ENCODE measurements at places on chromosomes 6 and 20. TPM values are rescaled to one million over a fixed set of nuclear protein-coding genes. Genes with fewer than 3 reads are reported as not detected.

The TNNC2 gene
- total RNA-seq: 0.43 TPM

The EYA4 gene
- total RNA-seq: 20.4 TPM

The SLC4A11 gene
- 0.16 TPM for total RNA-seq

The C6orf15 gene
- total RNA-seq: not detected

The RREB1 gene
- total RNA-seq: 34.2 TPM

The DEFB115 gene
- not detected for total RNA-seq

The BFSP1 gene
- total RNA-seq: 0.73 TPM

The PNLDC1 gene
- total RNA-seq: not detected

GRCh38 chr20:62370115-62370806 lies 3.1 kb upstream of the LAMA5 start:
- DNase-seq: no peak

DNA sequence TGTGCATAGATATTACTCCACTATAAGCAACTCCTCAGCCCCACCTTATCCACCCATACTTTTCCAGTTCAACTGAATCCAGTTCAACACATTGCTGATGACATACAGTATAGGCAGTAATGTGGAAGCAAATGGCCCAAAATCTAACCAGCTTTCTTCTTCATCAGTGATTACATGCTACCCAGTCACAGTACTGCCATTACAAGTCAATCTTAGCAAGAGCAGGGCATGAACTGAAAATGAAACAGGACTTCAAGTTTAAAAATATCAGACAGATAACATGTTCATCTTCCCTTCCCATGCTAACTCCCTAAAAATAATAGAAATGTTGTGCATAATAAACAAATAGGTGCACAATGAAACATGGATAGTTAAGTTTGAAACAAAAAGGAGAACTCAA lies 19.2 kb downstream of the RRAGD start:
- DNase-seq: no peak

DNA sequence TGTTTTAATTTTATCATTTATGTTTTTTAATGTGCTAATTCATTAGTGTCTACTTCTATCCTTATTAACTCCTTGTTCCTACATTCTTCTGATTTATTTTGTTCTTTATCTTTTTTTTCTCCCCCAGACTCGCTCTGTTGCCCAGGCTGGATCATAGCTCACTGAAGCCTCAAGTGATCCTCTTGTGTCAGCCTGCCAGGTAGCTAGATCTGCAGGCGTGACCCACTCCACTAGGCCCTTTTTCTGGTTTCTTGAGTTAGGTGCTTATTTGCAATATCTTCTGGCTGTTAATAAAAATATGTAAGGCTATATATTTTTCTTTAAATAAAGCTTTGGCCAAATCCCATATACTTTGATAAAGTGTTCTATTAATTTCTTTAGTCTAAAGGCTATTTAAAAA lies 2.8 kb downstream of the TAF11 start:
- DNase-seq: no peak

DNA sequence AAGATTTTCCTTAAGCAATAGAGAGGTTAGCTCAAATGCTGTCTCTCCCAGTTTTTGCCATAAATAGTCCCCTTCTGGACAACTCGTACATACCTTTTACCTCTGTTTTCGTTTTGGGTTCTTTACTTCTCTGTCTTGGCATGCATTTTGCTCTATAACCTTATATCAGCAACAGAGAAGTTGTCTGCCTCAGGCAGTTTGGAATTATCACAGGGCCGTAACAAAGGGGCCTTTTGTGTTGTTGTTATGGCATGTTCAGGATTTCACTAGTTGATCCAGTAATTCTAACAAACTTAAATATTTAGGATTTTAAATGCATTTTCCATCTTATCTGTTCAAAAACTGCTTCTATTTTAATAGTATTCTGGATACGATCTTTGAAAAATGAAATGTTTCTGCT lies 259.8 kb downstream of the CD109 start:
- no peak for DNase-seq

GRCh38 chr6:14444295-14444972 lies 326.9 kb downstream of the CD83 start:
- no peak for DNase-seq

DNA sequence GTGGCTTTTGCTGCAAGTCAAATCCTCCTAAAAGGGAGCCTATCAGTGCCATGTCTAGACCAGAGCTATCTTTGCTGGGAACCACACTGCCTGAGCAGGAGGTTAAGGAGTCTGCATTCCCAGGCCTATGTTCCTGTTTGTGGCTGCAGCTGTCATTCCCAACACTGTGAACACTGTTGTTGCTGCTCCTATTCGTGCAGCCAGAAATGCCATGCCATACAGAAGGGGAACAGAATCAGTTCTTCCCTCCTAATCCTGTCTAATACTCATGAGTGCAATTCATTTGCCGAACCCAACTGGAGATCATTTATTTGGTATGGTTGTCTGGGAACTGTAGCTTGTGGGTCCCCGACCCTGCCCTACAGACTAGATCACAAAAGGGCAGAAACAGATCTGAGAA lies 406.5 kb upstream of the GJE1 start:
- DNase-seq: no peak

DNA sequence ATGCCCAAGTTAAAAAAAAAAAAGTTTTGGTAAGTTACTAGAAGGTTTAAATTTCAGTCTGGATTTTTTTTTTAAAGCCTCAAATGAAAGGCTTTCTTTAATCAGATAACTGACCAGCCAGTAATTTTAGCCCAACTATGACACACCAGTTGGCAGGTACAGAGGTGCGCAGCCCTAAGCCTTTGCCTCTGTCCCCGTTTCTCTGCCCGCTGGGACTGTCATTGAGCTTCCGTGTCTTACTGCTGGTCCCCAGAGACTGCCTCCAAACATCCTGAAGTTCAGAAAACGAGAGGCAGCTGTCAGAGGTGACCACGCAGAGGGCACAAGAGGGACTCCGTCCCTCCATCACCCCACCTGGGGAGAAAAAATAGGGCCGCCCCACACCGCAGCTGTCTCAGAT lies 118.2 kb downstream of the RPS12 start:
- no peak for DNase-seq

- DNase-seq: peak; percentile 84
Observed at GRCh38 chr20:47682028-47682783, 103.1 kb downstream of the SULF2 start.

DNA sequence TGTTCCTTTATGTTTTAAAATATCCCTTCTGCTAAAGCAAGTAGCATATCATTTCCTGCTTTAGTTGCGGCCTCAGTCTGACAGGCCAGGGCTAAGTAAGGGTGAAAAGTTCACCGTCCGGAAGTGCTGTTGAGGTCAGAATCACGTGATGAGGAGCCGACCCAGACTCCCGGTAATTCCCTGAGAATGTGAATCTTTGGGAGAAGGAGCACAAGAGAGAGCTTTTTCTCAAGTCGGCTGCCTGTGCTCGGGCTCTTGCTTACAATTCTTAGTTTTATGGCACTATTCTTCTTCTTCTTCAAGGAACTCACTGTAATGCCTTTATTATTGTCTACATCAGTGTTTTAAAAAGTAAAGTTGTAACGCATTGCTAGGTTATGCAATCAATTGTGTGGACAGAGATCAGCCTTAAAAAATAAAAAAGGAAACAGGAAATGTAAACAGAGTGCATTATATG lies 309.3 kb downstream of the PRL start:
- DNase-seq: peak; percentile 63

DNA sequence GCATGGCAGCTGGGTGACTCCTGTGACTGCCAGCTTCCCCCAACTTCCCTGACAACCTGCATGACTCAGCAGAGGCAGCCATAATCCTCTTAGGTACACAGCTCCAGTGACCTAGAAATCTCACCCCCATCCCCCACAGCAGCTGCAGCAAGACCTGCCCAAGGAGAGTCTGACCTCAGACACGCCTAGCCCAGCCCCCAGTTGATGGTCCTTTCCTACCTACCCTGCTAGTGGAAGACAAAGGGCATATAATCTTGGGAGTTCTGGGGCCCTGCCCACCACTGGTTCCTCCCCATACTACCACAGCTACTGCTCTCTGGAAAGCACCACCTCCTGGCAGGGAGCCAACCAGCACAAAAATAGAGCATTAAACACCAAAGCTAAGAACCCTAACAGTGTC lies 90.2 kb downstream of the F13A1 start:
- DNase-seq: no peak

DNA sequence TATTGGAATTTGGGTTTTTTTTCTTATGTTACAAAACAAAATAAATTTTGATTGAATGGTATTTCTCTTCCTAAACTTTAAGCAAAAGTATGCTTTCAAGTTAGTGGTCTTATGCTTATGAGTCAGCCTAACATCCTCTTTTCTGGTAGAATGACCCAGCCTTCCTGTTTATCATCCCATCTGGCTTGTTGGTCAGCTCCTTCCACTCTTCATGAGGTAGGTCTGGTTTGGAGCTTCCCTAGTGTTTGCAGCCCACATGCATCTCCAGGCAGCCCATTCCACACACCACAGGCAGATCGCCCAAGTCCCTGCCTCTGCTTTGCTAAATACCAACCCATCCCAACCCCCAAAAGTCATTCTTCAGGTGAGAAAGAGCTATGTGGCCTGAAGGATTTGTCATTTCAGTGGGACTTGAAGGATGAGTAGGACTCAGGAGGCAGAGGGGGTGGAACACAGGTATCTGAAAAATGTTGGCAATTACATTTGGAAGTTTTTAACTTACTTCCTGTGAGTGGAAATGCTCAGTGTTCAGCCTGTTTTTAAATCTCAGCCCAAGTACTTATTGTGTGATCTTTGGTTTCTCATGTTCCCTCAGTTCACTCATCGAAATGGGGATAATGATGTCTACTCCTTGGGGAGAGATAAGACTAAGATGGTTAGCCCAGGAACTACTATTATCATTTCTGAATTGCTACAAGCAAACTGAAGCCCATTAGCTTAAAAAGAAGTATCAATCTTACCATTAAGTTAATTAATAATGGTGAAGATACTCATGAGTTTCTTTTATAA lies 294.0 kb downstream of the ADGB start:
- DNase-seq: no peak

DNA sequence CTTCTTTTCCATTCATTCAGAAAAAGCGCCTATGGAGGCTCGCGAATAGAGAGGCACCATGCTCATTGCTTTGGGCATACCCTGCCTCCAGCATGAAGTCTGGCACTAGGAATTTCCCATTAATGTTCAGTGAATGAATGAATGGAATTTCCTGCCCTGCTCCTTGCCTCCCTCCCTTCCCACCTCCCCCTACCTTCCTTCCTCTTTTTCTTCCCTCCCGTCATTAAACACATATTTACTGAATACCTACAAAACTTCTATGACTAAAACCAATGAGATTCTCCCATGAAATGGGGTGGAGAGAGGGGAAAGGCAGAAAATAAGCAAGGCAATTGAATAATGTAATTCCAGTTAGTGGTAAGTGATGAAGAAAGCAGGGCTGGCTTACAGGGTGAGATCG lies 213.8 kb upstream of the AGPAT4 start:
- no peak for DNase-seq

- no peak for DNase-seq
Observed at GRCh38 chr6:19394051-19394450, 443.1 kb upstream of the ID4 start.

GRCh38 chr20:33697129-33697528 lies 10.9 kb upstream of the E2F1 start:
- peak; percentile 70 for DNase-seq

DNA sequence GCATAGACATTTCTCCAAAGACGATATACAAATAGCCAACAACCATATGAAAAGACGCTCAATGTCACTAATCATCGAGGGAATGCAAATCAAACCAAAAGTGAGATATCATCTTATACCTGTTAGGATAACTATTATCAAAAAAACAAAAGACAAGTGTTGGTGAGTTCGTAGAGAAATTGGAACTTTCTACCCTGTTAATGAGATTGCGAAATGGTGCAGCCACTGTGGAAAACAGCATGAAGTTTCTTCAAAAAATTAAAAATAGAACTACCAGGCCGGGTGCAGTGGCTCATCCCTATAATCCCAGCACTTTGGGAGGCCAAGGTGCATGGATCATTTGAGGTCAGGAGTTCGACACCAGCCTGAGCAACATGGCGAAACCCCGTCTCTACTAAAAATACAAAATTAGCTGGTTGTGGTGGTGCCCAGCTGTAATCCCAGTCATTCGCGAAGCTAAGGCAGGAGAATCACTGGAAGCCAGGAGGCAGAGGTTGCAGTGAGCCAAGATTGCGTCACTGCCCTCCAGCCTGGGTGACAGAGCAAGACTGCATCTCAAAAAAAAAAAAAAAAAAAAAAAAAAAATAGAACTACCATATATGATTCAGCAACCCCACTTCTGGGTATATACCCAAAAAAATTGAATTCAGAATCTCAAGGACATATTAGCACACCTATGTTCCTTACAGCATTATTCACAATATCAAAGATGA lies 170.0 kb upstream of the ZNF184 start:
- DNase-seq: no peak

DNA sequence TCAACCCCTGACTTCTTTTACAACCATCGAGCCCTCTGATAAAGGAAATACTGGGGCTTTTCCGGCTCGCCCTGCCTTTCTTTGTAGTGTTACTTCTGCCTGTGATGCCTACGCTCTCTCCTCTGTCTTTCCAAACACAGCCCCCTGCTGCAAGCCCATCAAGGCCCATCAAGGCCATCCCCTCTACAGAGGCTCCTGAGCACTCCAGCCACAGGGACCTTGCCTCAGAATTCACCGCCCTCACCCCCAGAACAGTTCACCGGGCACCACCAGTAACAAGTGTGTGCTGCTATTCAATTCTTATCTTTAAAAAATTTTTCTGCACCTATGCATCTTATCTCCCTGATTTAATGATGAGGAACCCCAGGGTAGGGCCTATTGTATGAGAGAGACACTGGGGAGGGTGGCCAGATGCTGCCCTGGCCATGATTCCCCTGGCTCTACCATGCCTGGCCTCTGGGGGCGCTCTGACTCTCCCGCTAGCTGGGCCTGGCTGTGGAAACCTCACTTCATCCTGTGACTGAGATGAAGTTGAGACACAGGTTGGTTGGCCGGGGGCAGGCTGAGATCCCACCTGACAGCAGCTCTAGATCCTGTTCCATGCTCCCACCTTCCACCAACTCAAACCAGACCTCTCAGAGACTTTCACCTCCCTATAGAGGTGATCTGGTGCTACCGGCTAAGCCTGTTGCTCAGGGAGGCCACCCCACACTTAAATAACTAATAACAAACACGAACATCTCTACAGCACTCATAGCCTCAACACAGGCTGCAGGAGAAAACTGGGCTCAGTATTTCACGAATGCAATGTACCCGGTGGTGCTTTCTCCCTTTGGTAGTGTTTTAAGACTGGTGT lies 19.2 kb upstream of the GLP1R start:
- DNase-seq: no peak

DNA sequence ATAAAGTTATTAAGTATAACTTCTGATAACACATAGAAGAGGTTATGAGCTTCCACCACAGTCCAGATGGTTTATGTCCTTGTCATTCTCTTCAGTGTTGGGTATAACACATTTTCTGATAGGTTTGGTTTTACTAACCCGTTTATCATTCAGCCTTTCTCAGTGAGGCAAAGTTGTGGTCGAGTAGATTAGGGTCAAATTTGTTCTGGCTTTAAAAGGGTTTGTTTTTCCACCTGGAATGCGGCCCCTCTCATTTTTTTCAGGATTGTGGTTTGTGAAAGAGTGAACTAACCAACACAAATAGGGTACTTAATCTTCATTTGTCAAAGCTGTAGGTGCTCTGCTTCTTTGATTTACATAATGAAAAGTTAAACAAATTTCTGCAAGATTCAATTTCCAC lies 204.2 kb upstream of the ASCC3 start:
- no peak for DNase-seq

- no peak for DNase-seq
Observed at GRCh38 chr6:149867876-149868640, 3.9 kb upstream of the LRP11 start.

Data from Right ventricle myocardium superior (tissue), 1 donor.